Activated gamma-delta T cell (primary cell): ENCODE measurements at places on chromosomes 4 and X.

GRCh38 chr4:52950226-52950625, 88.1 kb downstream of the RASL11B start:
- DNase-seq, result no peak

DNA sequence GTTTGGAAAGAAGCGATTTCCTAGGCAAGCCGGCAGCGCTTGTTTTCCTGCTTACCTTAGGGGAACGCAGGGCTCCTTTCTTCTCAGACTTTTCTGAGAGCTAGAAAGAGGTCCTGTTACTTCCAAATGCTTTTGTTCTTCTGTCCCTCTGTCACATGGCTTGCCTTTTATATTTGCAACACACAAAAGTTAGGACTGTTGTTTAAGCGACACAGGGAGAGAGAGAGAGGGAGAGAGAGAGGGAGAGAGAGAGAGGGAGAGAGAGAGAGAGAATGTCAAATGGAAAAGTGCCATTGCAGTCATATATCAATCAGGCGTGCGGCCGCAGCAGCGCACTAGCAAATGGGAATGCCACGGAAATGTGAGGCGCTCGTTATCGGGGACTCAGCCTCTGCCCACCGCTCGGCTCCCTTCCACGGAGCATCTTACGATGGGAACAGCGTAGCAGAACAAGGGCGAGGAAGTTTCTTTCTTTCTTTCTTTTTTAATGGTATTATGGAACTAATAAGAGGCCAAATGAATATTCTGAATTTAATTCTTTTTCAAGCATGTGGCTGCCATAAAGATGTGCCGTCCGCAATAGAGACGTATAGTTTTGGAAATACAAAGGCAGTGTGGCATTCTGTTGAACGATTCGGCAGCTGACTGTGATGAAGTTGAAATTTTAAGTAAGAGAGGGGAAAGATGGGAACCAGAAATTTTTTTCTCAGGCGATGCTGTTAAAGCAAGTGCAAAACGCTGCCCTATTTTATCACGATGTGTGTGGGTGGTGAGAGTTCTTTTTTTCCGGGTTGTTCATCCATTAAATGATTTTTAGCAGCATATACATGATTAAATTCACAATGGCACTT, at the start of gene NDP:
Gene NDP (minus strand): TSS at position 142 of the 851 bp plus-strand sequence. CDS start 14,745 bp downstream, outside the sequence.
- no peak for DNase-seq

- no peak for DNase-seq
Observed at GRCh38 chrX:54074826-54075225, 30.6 kb upstream of the PHF8 start.

DNA sequence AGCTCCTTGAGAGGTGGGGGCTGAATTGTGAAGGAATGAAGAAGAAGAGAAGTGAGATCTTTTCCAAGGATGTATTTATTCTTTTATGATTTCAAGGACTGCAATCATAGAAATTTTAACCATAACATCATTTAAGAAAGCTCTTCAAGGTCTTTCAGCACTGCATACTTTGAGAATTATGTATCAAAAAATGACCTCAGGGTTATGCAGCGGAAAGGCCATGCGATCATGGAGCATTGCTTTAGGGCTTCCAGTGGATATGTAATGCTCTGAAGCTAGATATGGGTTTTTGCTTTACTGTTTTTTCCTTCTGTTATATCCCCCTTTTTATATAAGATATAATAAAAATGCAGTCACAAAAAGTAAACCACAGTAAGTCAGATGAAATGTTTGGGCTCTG, 38.7 kb downstream of the SGMS2 start:
- DNase-seq, result no peak

GRCh38 chr4:16195209-16195608, 31.1 kb downstream of the TAPT1 start:
- no peak for DNase-seq
